ENCODE measurements at places on chromosomes 3 and 15. TPM values are rescaled to one million over a fixed set of nuclear protein-coding genes. Genes with fewer than 3 reads are reported as not detected.

The CAND2 gene
- 8.2 TPM for total RNA-seq

The GOLGA8S gene
- total RNA-seq: not detected

The LRRFIP2 gene
- 40.2 TPM for total RNA-seq

The UBAP1L gene
- 3.9 TPM for total RNA-seq

The ANKRD63 gene
- total RNA-seq: 2.5 TPM

The MYRIP gene
- not detected for total RNA-seq

DNA sequence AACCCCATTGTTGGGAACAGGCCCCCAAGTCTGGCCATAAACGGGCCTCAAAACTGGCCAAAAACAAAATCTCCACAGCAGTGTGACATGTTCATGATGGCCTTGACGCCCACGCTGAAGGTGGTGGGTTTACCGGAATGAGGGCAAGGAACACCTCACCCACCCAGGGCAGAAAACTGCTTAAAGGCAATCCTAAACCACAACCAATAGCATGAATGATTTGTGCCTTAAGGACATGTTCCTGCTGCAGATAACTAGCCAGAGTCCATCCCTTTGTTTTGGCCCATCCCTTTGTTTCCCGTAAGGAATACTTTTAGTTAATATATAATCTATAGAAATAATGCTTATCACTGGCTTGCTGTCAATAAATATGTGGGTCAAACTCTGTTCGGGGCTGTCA, 47.7 kb downstream of the KLHDC8B start:
- DNase-seq: no peak

DNA sequence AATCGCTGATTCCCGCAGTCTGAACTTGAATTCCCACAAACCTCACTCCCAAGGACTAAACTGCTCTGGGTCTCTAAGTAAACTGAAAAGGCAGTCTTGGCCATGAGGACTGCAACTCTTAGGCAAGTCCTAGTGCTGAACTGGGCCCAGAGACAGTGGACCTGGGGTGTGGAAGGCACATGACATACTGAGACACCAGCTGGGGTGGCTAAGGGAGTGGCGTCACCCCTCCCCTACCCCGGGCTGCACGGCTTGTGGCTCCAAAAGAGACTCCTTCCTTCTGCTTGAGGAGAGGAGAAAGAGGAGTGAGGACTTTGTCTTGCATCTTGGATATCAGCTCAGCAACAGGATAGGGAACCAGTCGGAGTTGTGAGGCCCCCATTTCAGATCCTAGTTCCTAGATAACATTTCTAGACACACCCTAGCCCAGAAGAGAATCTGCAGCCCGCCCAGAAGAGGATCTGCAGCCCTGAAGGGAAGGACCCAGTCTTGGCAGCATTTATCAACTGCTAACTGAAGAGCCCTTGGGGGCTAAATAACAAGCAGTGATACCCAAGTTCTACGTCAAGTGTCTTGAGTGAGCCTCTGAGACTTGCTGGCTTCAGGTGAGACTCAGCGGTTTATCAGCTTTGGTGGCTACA, 110.7 kb upstream of the C3orf80 start:
- no peak for DNase-seq

DNA sequence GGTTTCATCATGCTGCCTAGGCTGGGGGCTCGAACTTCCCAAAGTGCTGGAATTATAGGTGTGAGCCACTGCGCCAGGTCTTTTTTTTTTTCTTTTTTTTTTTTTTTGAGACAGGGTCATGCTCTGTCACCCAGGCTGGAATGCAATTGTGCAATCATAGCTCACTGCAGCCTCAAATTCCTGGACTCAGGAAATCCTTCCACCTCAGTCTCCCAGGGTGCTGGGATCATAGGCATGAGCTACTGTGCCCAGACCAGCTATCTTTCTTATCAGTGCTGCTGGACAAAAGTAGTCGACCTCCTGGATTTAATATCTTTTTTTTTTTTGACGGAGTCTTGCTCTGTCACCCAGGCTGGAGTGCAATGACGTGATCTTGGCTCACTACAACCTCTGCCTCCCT, 60.8 kb downstream of the TFDP2 start:
- DNase-seq: no peak

- peak; percentile 31 for DNase-seq
Observed at GRCh38 chr15:31758126-31758525, 272.2 kb upstream of the CHRNA7 start.

DNA sequence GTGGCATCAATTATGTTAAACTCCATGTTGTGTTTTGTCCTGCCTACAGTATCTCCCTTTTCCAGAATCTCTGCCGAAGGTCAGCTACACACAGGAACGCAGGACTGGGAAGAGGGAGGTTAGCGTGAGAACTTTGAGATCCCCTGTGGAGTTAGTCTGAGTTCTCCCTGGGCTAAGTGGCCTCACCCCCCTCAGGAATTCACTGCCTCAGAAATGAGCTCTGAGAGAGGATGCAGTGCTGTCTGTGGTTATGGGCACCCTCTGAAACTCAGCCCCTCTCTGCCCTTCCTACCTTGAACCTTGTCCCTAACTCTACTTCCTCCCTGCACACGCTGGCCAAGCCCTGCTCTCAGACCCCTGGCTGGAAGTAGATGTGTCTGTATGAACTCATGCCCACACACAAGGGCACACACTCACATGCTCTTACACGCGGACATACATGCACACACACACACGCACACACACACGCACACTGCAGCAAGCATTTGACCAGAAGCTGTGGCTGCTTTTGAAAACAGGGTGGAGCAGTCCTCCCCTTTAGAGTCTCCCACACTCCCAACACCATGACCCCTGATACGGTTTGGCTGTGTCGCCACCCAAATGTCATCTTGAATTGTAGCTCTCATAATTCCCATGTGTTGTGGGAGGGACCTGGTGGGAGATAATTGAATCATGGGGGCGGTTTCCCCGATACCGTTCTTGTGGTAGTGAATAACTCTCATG, 5.3 kb upstream of the VIPR1 start:
- DNase-seq: peak; percentile 71

GRCh38 chr3:14784087-14784681, 34.6 kb upstream of the FGD5 start:
- DNase-seq: peak; percentile 26

- DNase-seq: no peak
Observed at GRCh38 chr15:77575203-77575934, 57.3 kb downstream of the LINGO1 start.

GRCh38 chr15:93129702-93130488, 40.9 kb upstream of the RGMA start:
- DNase-seq: no peak

- DNase-seq: no peak
Observed at GRCh38 chr3:57206423-57206822, 6.6 kb upstream of the HESX1 start.

DNA sequence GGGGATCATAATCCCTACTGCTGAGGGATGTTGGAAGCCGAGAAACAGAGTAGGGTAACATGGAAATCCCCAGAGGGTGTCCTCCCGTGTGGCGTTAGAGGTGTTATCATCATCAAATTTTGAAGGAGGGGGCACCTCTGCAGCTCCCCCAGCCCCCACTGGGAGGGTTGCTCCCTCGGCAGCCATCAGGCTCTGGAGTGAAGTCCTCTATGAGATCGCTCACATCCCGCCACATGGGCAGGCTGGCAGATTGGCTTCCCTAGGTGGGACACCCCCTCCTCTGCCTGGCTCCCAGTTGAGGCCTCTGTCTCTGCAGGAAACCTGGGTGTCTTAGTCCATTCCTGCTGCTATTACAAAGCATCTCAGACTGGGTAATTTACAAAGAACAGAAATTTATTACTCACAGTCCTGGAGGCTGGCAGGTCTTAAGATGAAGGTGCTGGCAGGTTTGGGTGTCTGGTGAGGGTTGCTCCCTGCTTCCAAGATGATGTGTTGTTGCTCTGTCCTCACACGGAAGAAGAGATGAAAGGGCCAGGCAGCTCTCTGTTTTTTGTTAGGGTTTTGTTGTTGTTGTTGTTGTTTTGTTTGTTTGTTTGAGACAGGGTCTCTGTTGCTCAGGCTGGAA, 120.5 kb downstream of the NUP210 start:
- no peak for DNase-seq

DNA sequence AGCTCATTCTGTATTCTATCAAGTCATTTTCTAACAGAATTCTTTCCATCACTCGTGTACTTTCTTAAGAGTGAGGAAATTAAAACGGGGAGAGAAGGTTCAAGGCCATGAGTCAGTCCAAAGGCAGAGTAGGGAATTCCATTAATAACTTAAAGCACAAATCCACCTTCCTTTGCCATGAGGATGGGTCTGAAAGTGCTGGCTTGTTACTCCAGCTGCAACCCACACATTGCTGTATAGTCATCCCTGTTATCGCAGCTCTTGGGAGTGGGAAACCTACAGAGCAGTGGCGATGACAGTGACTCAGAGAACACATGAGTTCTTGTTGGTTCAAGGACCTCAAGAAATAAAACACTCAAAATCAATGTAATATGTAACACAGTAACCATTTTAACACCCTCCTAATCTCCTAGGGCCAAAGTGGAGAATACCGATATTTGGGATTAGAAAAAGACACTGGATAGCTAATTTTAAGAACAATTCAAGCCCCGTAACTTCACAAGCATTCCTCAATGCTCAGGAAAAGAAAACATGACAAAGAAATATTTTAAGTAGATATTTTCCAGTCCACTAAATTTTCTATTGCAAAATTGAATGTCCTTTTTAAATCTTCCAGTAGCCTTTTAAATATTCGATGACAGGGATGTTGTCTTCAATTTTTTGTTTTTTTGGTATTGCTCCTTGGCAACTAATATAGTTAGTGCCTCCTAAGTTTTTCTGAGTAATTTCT, 179.9 kb upstream of the THBS1 start:
- DNase-seq: no peak

GRCh38 chr15:45200799-45201556, 13.2 kb upstream of the SHF start:
- DNase-seq: peak; percentile 87

- no peak for DNase-seq
Observed at GRCh38 chr3:45179163-45179562, 33.0 kb upstream of the CDCP1 start.

DNA sequence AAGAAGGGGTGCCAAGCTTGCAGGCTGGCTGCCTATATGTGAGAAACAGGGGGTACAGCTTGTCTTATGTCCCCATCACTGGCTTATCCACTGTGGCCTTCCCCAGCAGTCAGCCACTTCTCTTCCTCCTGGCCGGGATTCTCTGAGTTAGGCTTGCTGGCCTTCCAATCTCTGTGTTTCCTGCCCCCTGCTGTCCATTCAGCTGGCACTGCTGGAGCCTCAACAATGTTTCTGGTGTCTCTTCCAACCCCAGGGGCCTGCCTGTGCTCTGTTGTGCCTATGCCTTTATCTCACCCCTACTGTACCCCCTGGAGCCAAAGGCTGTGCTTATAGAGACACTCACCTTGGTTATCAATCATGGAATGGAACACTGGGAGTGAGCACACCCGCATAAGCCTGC, 36.5 kb downstream of the ANAPC13 start:
- DNase-seq: peak; percentile 58

DNA sequence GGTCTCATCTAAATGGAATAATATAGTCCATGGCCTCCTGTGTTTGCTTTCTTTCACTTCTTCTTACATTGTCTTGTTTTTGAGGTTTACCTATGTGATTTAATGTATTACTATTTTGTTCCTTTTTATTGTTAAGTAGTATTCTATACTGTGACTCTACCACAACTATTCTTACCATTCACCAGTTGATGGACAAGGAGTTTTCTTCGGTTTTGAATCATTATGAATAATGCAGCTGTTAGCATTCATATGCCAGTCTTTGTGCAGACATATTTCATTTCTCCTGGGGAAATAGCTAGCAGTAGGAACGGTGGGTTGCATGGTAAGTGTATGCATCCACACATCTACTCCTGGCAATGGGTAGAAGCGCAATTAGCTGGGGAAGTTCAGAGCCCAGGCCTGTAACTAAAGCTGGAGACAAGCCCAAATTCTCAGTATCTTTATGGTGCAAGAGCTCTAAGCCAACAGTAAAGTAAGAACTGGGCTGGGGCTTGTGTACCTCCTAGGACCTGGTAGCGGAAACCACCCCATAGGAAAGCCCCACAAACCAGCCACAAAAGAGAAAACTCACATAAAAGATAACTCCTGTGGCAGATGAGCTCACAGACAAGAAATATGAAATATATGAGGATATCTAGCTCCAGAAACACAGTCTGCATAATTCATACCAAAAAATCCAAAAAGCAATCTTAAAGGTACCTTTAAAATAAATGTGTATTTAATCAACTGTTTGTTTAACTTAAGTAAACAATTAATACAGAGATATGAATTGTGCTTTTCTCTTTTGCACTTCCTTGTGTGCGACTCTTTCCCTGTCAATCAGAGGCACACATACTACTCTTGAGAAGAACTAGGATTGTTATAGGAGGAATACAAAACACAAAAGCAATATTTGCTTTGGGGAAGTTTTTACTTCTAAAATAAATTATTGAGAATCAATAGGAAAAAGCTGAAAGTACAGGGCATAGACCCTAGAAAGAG, 2.7 kb upstream of the CSTA start:
- no peak for DNase-seq

DNA sequence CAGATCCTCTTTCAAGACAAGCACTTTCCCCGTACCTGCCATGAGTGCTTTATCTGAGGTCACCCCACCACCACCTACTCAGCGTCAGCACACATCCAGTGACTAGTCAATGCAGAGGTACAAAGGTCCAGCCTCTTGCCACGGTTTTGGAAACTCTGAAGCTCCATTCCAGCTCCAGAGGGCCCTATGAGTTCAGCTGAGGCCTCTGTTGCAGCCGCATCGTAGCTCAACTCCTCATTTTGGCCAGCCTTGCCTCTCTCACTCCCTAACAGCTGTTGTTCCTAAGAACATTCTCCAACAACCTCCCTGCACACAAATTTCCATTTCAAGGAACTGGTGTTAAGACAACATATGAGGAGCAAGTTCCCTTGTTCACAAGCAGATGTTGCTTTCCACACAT, 405.1 kb upstream of the PROK2 start:
- DNase-seq: no peak

- DNase-seq: peak; percentile 22
Observed at GRCh38 chr3:111961461-111962164, 17.2 kb upstream of the ABHD10 start.

GRCh38 chr3:17874636-17875035, 132.2 kb upstream of the TBC1D5 start:
- DNase-seq: no peak

Data from A673 (cell line).